ENCODE measurements at places on chromosomes 13 and 19. TPM values are rescaled to one million over a fixed set of nuclear protein-coding genes. Genes with fewer than 3 reads are reported as not detected.
A peak's percentile ranks its signal among the peaks of the same experiment; 100 is the strongest.

- DNase-seq = no peak
These were observed 27.9 kb upstream of the EEF1AKMT1 start for GRCh38 chr13:20801707-20802106.

ZNF43 gene
- 6.4 TPM for polyA plus RNA-seq

DNA sequence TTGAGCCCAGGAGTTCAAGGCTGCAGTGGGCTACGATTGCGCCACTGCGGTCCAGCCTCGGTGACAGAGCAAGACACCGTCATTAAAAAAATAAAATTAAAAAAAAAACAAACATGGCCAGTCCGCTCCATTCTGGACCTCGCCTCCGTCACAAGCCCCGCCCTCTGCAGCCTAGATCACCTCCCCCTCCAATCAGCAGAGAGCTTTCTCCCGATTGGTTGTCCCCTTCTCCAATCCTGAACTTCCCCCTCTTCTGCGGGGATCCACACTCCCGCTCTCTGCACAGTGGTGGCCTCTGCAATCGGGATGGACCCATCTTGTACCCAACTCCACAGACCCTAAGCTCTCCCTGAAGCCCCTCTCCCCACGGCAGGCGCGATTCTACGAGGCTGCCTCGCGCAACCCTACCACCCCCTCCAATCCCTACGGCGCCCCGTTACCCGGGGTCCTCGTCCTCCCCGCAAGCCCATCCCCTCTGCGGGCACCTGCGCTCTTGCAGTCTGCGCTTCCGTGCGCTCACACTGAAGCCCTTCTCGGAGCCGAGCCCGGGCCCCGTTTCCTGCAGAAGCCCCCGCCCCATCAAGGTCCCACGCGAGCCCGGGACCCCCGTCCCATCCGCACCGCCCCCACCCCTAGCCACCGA, 540 bp downstream of the TMEM160 start:
- peak; percentile 95 for DNase-seq

GRCh38 chr13:61214551-61214950, 201.1 kb downstream of the PCDH20 start:
- DNase-seq = no peak

ZNF835 gene
- 1.1 TPM for polyA plus RNA-seq

GRCh38 chr13:51291341-51291740, 48.1 kb upstream of the SERPINE3 start:
- no peak for DNase-seq

THAP8 gene
- 25.8 TPM for polyA plus RNA-seq

HRC gene
- polyA plus RNA-seq = 4.1 TPM

B3GNT8 gene
- polyA plus RNA-seq = 1.3 TPM

GRCh38 chr13:48979892-48980291, 4.2 kb downstream of the FNDC3A start:
- no peak for DNase-seq

GRCh38 chr13:105513448-105513847, 1022.0 kb downstream of the EFNB2 start:
- no peak for DNase-seq

GRCh38 chr13:61670384-61671161, 254.9 kb upstream of the PCDH20 start:
- no peak for DNase-seq

- DNase-seq = no peak
These were observed 3.8 kb upstream of the APC2 start for GRCh38 chr19:1445932-1446712.

DNA sequence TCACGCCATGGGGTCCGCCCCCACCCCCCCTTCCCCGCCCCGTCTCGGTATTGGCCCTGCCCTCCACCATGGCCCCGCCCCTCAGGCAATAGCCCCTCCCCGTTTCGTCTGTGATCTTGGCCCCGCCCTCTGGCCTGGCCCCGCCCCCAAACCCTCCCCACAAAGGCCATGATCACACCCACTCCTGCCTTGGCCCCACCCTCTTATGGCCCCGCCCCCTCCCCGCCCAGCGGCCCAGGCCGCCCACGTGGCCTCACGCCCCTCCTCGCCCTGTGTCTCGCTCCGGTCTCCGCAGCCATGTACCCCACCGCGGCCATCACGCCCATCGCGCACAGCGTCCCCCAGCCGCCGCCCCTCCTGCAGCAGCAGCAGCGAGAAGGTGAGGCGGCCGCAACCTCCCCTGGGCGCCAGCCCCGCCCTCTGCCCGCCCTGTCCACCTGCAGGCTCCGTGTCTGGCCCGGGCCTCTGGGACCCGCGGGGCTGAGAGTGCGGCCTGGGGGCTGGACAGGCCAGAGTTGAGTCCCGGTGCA, 61.3 kb downstream of the CELF5 start:
- no peak for DNase-seq

ZNF382 gene
- polyA plus RNA-seq = 5.9 TPM

TPTE2 gene
- polyA plus RNA-seq = 8.0 TPM

KCNRG gene
- 2.9 TPM for polyA plus RNA-seq

- no peak for DNase-seq
These were observed 24.6 kb upstream of the IGSF23 start for GRCh38 chr19:44588771-44589112.

GRCh38 chr13:39105110-39105509, 66.9 kb downstream of the NHLRC3 start:
- DNase-seq = no peak

- DNase-seq = no peak
These were observed 69.2 kb downstream of the ATP11A start for GRCh38 chr13:112759053-112759452.

S1PR4 gene
- polyA plus RNA-seq = 0.61 TPM

DNA sequence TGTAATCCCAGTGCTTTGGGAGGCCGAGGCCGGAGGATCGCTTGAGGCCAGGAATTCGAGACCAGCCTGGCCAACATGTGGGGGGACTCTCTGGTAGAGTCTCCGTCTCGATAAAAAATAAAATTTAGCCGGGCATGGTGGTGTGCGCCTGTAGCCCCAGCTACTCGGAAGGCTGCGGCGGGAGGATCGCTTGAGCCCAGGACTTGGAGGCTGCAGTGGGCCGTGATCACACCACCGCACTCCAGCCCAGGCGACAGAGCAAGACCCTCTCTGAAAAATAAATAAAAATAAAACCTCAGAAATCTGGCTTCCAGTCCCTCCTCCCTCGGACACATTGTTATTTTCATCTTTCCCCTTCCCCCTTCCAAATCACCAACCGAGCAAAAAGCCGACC, 332 bp downstream of the IRGQ start:
- no peak for DNase-seq

DNA sequence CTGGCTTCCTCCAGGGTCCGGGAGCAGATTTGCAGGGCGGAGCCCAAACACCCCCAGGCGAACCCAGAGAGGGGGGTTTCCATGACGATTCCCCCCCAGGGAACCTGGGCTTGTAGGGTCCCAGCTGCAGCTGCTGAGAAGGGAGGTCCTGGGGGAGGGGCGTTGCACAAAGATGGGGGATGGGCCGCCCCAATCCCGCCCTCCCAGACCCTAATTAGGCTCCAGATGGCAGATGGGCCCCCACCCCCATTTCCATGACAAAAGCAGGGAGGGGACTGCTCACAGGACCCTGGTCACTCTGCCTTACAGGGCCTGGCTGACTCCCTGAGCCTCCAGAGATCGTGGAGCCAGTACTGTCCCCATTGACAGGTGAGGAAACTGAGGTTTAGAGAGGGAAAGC, 15.2 kb downstream of the ELAVL3 start:
- DNase-seq = no peak
